Myocyte (in vitro differentiated cells): ENCODE measurements at places on chromosomes 6 and 20.
A peak's percentile ranks its signal among the peaks of the same experiment; 100 is the strongest.

GRCh38 chr20:8930726-8931125 lies 138.2 kb upstream of the PLCB4 start:
- no peak for DNase-seq

- DNase-seq: no peak
These were observed 188.3 kb upstream of the GMDS start for GRCh38 chr6:2433711-2434110.

GRCh38 chr6:94734751-94735150 lies 842.6 kb upstream of the MANEA start:
- DNase-seq: no peak

- no peak for DNase-seq
These were observed 24.1 kb downstream of the IL17A start for GRCh38 chr6:52210227-52210626.

DNA sequence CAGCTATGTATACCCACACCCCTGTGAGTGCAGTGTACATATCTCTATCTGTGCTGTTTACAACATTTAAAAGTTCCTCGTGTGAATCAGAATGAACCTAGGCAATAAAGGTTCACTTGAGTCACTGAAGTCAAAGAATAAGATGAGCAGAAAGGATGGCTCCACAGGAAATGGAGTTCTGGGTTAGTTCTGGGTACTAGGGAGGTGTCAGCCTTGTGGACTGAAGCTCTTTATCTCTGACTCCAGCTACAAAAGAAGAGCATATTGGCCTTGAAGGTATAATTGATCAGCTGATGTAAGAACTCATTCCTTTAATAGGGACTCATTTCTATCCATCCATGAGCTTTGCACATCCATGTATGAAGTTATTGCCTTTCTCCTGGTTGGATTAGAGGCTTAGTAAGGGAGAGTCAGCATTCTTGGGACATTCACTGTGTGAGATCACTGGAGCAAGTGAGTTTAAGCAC lies 73.9 kb upstream of the BACH2 start:
- DNase-seq: no peak

GRCh38 chr20:15774926-15775325 lies 798.3 kb downstream of the KIF16B start:
- no peak for DNase-seq

- DNase-seq: no peak
These were observed 303.6 kb downstream of the TFAP2C start for GRCh38 chr20:56932575-56933330.

- DNase-seq: no peak
These were observed 90.1 kb upstream of the FKBP1C start for GRCh38 chr6:63121166-63121565.

- peak; percentile 80 for DNase-seq
These were observed 66.6 kb upstream of the CTNNBL1 start for GRCh38 chr20:37627060-37627766.

GRCh38 chr20:10180651-10181235 lies 37.9 kb upstream of the SNAP25 start:
- DNase-seq: no peak

GRCh38 chr6:52524918-52525317 lies 51.9 kb downstream of the TRAM2 start:
- no peak for DNase-seq

- DNase-seq: no peak
These were observed 16.8 kb downstream of the EBF4 start for GRCh38 chr20:2709205-2709981.

DNA sequence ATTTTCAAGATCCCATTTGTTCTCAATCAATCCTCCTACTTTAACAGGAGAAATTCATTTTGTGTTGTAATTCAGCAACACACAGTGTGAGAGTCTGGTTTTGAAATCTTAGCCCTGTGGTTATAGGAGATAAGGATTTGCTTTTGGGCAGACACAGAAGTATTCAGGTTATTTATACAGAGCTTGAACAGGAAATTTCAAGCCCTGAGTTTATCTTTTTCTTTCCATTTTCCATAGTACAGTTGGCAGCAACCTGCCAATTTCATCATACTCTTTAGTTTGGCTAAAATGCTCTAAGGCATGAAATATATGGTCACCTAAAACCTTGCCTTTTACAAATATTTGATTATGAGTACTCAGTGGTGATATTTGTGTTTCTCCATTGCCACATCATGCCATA lies 41.4 kb downstream of the PKIB start:
- DNase-seq: no peak

DNA sequence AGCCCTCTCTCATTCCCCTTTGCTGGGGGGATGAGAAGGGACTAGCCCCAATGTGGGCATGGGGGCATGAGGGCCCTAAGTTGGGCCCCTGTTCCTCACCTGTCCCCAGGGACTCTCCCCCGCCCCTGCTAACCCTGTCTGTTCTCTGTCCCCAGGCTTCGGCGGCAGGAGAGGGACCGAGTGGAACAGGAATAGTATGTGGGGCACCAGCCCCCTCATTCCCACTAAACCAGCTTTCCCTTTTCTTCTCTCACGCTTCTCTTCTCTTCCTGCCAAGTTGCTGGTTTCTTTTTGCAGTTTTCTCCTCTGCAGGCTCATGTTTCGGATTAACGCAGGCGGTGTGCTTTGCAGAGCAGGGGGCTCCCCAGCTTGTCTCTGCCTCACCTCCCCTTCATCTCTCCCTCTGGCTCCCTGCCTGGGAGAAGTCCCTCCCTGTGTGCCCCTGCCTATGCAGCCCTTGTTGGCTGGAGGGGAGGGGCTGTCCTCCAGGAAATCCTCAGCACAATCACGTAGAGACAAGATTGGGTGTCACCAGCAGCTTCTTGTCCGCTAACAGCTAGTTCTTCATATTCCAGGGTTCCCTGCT lies 7.9 kb downstream of the TMEM63B start:
- no peak for DNase-seq

- no peak for DNase-seq
These were observed 127.7 kb downstream of the TSHZ2 start for GRCh38 chr20:53099856-53100255.

- DNase-seq: no peak
These were observed 71.0 kb upstream of the SUPT3H start for GRCh38 chr6:45448417-45449389.

DNA sequence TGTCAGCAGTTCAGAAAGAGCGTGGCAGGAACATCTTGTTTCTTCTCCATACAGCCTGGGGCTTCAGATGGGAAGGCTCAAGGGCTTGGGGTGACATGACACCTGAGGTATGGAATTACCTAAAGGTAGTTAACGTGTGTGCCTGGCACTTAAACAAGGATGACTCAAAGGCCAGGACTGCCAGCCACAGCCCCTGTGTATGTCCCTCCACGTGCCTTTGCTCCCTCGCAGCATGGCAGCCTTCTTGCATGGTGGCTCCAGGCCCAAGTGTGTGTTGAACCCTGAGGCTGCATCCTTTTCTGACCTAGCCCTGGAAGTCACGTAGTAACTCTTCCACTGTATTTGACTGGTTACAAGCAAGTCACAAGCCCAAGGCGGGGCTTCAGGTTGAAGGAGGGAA lies 33.6 kb upstream of the MYL9 start:
- DNase-seq: no peak

DNA sequence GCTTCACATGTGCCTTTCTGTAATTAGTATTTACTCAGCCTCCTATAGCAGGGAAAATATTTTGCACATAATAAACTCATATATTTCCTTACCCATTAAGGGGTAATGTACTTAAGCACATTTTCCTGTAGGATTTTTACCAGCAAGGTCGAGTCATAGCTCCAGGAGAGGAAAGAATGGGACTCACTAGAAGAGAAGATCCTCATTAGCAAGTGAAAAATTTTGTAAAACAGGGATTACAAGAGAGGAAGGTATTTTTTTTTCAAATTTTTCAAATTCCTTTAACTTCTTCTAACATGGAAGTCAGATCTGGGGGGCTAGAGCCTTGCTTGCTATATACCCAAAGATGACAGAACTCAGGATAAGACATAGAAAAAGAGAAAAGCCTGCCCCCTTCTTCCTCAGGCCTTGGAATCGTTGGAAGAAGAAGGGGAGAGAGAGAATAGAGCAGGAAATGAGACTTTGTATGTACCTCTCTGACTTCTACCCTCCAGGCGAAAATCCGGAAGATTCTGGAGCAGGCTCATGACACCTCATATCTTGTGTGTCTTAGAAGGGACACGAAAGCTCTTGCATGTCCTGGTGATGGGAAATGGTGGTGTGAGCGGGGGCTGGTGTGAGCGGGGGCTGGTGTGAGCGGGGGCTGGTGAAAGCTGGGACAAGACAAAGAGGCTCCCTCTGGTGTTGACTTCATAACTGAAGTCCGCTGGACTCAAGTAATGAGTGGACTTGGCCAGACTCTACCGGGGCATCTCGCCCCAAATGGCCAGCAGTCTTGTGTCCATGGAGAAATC lies 256.9 kb upstream of the PLCB4 start:
- DNase-seq: no peak

DNA sequence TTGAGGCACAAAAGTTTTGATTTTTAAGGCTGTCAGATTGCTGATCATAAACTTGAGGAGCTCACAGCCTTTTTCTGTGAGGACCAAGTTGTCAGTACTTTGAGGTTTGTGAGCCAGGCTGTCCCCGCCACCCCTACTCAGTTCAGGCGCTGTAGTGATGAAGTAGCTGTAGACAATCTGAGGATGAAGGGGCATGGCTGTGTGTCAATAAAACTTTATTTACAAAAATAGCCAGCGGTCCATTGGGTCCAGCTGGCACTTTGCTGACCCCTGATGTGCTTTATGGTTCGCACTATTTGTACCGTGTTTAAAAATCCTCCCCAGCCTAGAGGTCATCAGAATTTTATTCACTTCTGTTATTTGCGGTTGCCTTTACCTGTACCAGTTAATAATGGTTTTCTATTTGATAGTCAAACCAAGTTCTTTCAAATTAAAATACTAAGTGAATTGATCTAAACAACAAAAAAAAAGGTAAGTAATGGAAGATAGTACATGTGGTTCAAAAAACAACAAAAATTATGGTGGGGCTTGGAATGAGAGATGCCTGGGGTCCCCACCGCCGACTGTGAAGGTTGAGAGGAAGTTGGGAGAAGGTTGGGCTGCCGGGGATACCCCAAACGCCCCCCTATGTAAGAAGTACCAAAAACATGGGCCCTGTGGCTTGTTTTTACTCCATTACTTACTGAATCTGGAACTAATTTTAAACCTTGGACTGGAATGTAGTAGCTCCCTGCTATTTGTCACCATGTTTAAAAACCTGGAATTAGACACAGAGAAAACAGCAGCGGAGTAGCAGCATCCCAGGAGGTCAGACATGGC lies 123.6 kb downstream of the SYCP2 start:
- DNase-seq: no peak

- DNase-seq: no peak
These were observed 8.1 kb downstream of the TFAP2B start for GRCh38 chr6:50826803-50827202.

GRCh38 chr20:16462711-16463110 lies 110.5 kb downstream of the KIF16B start:
- DNase-seq: no peak

- DNase-seq: peak; percentile 92
These were observed 33.5 kb downstream of the DLL1 start for GRCh38 chr6:170257376-170257775.

GRCh38 chr6:143772116-143773086 lies 70.7 kb upstream of the LTV1 start:
- peak; percentile 35 for DNase-seq

DNA sequence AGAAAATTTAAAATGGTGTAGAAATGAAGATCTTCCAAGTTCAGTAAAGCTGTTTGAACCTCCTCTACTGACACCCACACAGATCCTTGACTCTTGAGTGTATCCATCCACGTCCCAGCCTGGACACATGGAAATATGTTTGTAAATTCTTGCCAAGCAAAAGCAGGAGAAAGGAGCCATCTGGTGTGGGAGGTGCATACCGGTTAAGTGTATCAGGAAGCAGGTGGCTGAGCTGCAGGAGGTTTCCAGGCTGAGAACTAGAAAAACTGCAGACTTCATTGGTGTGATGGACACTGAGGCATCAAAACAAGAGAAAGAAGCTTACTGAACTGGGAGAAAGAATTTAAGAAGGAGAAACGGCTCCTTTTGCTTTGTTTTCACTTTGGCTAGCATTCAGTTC lies 229.9 kb upstream of the GRIK2 start:
- no peak for DNase-seq

DNA sequence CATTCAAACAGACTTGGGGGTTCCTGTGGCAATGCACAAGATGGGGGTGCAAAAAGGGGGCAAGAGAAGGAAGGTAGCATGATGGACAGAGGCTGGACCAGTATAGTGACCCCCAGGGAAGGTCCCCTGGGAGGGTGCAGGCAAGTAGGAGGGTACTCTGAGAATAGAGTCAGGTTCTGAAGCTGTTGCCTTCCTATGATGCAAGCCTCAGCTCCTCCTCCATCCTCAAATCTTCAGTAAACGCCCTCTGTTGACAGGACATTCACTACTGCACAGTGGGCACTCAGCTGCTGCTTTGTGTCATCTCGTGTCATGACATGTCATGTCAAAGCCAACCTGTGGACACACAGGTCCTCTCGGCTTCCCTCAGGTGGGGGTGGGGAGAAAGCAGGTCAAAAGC lies 5.8 kb upstream of the SDCBP2 start:
- DNase-seq: peak; percentile 40

DNA sequence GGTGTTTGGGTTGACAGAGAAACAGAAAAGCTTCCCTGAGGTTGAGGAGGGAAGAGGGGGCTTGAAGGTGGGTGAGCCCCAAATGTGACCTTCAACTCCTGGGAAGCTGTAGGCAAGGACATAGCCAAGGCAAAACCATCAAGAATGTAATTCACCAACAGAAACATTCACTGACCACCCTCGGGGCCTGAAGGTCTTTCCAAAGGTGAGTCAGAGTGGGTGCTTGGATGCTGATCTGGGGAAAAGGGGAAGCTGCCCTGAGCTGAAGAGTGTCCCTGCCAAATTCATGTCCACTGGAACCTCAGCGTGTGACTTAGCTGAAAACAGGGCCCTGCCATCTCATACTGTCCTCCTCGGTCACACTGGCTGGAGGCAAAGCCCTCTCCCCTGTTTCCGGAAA lies 234.2 kb upstream of the SULF2 start:
- no peak for DNase-seq

- no peak for DNase-seq
These were observed 7.1 kb upstream of the GFRAL start for GRCh38 chr6:55319961-55320695.

- peak; percentile 94 for DNase-seq
These were observed 3.7 kb upstream of the SMAP1 start for GRCh38 chr6:70663881-70664466.

DNA sequence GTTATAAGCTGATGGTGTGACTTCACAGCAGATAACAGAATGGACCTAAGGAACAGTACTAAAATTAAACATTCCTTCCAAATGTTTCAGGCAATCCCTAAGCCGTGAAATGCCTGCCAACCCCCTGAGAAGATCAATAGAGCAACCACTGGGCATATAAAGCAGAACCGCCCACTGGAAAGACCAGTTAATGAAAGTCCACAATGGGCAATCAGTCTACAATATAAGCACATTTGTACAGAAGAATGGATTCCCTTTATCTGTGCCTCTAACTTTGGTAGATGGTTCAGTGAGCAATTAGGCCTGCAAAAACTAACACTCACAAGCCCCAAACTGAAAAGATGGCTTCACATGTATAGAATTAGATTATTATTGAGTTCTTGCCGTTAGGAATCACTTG lies 286.6 kb downstream of the UBE3D start:
- DNase-seq: no peak

DNA sequence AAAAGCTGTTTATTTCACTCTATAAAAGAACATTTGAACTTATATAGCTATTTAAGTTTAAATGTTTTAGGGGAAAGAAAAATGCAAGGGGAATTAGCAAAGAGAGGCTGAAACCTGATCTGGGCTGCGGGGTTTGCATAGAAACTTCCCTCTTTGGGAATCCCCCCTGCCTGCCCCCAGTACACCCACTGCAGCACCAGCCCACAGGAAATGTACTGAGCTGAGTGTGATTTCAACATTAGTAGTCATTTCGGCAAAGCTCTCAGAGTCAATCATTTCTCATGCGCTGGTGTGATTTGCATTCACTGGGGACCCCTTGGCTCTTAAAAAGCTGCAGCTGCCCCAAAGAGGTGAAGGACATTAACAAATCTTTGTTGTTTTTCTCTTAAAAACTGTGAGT lies 859.4 kb downstream of the MAFB start:
- DNase-seq: no peak
